ENCODE measurements at places on chromosomes 6 and 20.

- DNase-seq: no peak
Measured at GRCh38 chr20:56998438-56998837, 268.0 kb downstream of the BMP7 start.

- DNase-seq: no peak
Measured at GRCh38 chr6:3355358-3356055, 96.8 kb downstream of the PSMG4 start.

DNA sequence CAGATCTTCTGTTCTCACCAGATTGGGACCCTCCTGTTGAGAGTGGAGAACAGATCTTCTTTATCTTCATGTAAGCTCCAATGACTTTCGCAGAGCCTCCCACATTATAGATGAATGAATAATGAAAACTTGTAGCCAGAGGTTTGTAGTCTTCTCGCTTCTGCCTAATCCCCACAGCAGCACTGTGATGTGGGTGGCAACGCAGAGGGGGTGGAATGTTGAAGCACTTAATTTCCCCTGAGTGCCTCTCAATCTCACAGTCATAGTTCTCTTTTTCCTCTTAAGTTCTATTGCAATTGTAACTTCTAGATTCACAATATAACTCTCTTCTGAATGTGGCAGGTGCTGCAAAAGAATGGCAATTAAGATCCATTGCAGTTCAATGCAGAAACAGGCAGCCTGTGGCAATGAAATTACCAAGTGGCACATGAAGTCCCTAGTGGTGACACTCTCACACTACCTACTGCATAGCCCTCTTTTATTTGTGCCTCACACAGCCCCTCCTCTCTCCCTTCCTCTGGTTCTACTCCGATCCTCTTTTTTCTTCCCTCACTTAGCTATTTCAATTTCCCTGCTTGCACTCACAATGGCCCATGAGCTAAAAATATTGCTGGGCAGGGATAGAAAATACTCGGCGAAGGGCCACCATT is 281.9 kb downstream of the UBE3D start:
- no peak for DNase-seq

DNA sequence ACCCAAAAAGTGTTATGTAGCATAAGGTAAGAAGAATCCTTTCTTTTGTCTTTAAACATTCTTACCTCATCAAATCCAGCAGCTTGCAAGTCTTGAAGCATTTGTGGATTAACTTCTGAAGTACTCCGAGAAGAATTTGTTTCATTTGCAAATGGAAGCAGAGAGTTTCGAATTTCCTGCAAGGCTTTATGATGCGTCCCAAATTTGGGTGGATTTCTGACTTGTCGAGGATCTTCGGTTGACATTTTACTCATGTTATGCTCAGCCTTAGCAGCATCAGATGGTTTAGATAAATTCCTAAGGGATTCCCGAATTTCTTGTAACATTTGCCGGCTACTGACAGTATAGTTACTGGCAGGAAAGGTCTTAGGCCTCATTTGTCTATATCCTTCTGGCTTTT is 16.2 kb downstream of the LATS1 start:
- no peak for DNase-seq

GRCh38 chr6:117482240-117483003 is at the start of gene DCBLD1:
TSS of gene DCBLD1 (plus strand) at chr6:117482674. CDS start at chr6:117482782, 108 bp downstream.
- peak; percentile 73 for DNase-seq

GRCh38 chr20:49928411-49929141 is 7.6 kb upstream of the RNF114 start:
- DNase-seq: peak; percentile 84

DNA sequence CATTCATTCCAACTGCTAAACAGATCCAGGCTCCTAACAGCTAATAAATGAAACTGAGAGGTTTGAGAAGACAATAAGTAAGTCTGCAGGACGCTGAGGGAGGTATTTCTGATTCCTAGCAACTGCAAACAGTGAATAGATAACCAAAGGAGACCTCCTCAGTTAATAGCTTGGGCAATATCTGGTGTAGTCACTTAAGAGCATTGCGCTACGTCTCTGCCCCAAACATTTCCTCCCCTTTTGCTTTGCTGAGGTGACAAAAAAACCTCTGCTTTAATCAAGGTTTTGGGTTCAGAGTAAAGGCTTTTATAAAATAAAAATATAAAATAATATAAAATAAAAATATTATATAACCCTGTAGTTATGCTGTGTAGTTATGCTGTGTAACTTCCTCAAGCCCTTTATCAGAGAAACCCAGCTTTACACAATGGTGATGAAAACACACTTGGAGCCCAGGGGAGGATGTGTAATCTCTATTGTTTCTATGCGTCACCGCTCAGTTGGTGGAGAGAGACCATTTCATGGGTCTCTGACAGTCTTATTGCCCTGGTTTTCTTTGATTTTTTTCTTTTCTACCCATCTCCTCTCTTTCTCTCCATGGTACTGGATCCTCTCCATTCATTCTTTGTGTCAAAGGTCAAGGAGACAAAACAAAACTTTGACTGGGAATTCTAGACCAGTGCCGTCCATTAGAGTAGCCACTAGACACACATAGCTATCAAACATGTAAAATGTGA is 18.9 kb upstream of the CALHM5 start:
- DNase-seq: no peak

- no peak for DNase-seq
Measured at GRCh38 chr6:20688710-20689500, 154.6 kb downstream of the CDKAL1 start.
